ENCODE measurements at places on chromosomes 12 and 14. TPM values are rescaled to one million over a fixed set of nuclear protein-coding genes. Genes with fewer than 3 reads are reported as not detected.

Gene RPS26
- 22.2 TPM for total RNA-seq

Gene APEX1
- total RNA-seq: 33.4 TPM

Gene SLC25A47
- total RNA-seq: not detected

Gene KRT78
- total RNA-seq: not detected

Gene TNFAIP2
- total RNA-seq: 8.6 TPM

Gene OR4N2
- total RNA-seq: not detected

Gene KCTD10
- total RNA-seq: 48.3 TPM

Gene FAM177A1
- total RNA-seq: 37.6 TPM

Gene CYP46A1
- 6.1 TPM for total RNA-seq

Gene ASPG
- total RNA-seq: 0.45 TPM

Gene RD3L
- total RNA-seq: not detected

Gene MRPS35
- 36.1 TPM for total RNA-seq

Gene CLEC9A
- total RNA-seq: not detected

Gene ATP2B1
- total RNA-seq: 174 TPM

Gene ETFBKMT
- total RNA-seq: 2.6 TPM

Gene DDX54
- total RNA-seq: 9.3 TPM

Gene ULK1
- 16.2 TPM for total RNA-seq

Gene KRT85
- total RNA-seq: not detected

Gene INHBC
- total RNA-seq: not detected

Gene GPR65
- total RNA-seq: 0.18 TPM

Gene CABP1
- 3.3 TPM for total RNA-seq

Gene TRIM9
- total RNA-seq: 83.6 TPM

Gene AKAP5
- 4.8 TPM for total RNA-seq

Gene GPD1
- 1.7 TPM for total RNA-seq

Gene PLEKHD1
- 1.3 TPM for total RNA-seq

Gene SCN8A
- 80.3 TPM for total RNA-seq

Gene VAMP1
- total RNA-seq: 10.5 TPM

Gene SSPN
- 7.3 TPM for total RNA-seq

Gene TMEM253
- not detected for total RNA-seq

Gene LRRC10
- not detected for total RNA-seq

Gene SLC48A1
- total RNA-seq: 7.8 TPM

Gene IL22
- 0.82 TPM for total RNA-seq

Gene REP15
- total RNA-seq: 0.82 TPM

Gene PIANP
- total RNA-seq: 1.7 TPM

Gene MGAT2
- total RNA-seq: 21.7 TPM

Gene C3AR1
- 1.8 TPM for total RNA-seq

Gene PZP
- total RNA-seq: not detected

Gene ADAM20
- total RNA-seq: 7.1 TPM

Gene CPNE6
- total RNA-seq: 0.36 TPM

Gene TCL1A
- total RNA-seq: not detected

Gene PTGDR
- 0.36 TPM for total RNA-seq

Gene MGP
- total RNA-seq: 20.6 TPM

Gene ENDOU
- total RNA-seq: not detected

Gene CMA1
- not detected for total RNA-seq

Measured in cerebellum (tissue), 4 donors.